Left cardiac atrium (tissue), 4 donors: ENCODE measurements at places on chromosomes 3 and 15. TPM values are rescaled to one million over a fixed set of nuclear protein-coding genes. Genes with fewer than 3 reads are reported as not detected.

DNA sequence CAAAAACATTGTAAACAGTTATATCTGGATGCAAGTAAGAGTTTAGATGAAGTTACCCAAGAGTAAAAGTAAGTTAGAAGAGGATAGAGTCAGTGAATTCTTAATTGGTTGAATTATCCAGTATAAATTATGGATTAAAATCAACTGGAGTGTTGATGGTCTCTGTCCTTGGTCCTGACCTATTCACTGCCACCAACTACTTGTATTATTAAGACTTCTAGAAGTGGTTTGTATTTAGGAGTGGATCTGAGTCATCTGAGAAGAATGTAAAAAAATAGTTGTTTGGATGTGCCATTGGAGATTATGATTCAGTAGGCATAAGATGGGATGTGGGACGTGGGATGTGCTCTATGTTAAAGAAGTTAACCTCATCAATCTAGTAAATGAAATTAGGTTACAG lies 86.4 kb downstream of the SYNPR start:
- no peak for DNase-seq

DNA sequence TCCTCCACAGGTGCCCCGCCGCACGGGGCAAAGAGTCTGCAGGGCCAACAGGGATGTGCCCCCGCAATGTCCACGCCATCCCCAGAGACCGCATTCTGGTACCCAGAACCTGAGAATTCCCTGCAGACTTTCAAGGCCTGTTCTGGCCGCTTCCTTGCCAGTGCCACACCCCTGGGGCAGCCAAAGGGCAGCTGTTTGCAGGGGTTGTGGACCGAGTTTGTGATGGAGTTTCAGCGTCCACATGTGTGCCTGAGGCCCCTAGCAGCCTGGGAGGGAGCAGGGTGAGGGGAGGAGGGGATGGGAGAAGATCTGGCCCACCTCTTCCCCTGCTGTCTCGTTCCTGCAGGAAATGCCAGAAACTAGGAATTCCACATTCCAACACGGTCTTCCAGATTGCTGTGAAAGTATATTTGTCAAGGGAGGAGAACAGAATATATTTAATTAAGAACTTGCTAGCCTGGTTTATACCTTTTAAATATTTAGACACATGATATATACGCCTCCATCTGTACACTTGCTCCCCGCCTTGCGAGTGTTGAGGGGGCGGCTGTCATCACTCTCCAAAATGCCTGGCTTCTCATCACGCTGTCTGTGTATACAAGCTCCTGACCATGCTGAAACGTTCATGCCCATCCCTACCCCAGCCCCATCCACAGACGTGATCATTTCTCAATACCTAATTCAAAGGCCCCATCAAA lies 31.1 kb upstream of the RASA2 start:
- DNase-seq = no peak

DNA sequence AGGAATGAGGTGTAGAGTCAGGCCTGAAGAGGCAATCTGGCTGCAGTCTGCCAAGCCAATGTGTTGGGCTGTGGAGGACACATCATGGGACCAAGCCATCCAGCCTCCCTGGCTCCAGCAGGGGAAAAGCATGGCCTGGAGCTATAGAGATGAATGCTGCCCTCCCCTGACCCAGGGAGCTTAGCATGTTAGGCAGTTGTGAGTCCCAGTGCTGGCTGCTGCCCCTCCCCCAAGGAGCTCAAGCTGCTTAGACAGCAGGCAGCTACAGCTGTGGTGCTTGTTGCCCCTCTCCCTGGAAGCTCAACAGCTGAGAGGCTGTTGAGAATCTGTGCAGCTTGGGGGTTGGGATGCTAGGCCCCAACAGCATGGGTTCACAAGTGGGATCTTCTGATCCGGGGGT lies 85.6 kb upstream of the DNAJC19 start:
- DNase-seq = no peak

- DNase-seq = peak; percentile 83
Measured at GRCh38 chr3:71657831-71658530, 67.2 kb downstream of the EIF4E3 start.

- peak; percentile 62 for DNase-seq
Measured at GRCh38 chr15:81225161-81225671, 28.5 kb downstream of the IL16 start.

GRCh38 chr15:28952666-28953491 lies 67.1 kb downstream of the APBA2 start:
- no peak for DNase-seq

DNA sequence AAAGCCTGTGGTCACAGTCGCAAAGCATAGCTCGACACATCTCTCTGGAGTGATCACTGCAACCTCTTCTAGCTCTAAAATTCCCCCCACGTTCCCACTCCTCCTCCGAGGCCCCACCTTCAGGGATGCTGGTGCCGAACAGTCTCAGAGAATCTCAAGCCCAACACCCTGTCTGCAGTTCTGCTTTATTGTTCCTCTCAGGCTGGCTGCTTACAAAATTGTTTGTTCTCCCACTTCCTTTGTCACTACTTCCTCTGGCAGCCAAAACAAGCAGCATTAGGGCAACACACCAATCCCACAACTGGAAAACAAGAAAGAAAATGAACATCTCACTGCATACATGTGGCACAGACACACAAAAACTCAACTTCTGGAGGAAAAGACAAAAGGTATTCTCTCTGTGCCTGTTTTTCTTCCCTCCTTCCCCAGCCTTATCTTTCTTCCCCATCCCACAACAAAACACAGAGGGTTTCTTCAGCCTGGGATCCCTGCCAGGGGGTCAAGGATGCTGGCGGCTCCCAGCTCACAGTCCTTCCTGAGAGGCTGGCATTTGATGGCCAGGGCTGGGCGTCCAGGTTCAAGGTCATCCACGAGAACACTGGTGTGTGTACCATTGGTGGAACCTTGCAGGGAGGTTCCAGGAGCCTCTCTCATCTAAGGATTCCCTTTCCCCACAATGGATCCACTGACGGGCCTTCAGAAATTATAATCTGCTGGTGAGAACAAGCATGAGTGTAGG lies 108.4 kb downstream of the TMCO5A start:
- DNase-seq = no peak

- no peak for DNase-seq
Measured at GRCh38 chr3:189637750-189638149, 6.6 kb downstream of the TP63 start.

GRCh38 chr3:185087419-185087818 lies 65.4 kb downstream of the C3orf70 start:
- no peak for DNase-seq

The COL6A5 gene
- not detected for total RNA-seq

The ADGRG7 gene
- total RNA-seq = not detected
